ENCODE measurements at places on chromosomes 7 and 10.

GRCh38 chr7:114910787-114911186 is 11.1 kb upstream of the MDFIC start:
- DNase-seq = no peak

DNA sequence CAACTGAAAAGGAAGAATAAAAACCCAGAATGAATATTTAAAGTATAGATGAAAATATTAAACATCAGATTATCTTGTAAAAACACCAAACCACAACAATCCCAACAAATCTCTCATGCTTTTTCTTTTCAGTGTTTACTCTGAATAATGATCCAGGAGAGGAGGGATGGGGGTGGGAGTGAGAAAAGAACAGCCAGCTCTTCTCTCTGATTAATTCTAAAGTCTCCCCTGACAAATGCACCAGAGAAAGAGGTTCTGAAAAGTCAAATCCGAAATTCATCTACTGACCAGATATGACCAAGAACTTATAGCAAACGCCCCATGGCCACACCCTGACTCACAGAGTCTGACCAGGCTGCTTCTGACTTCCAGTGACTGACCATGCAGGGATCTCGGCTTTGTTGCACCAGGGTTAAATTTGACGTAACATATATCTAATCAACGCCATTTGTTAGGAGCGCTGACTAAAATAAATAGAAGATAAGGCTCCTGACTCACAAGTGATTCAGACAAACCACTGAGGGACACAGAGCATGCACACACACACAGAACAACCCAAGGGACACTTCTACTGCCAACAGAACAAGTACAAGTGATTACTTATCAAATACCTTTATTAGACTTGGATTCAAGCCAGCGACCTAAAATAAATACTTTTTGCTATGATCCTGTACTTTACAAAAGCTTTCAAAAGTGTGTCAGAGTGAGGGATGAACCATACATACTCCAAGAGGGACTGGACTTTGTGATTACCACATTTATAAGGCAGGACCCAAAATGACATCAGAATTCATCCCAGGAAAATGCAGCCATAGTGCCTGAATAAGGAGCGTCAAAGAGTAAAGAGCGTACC is 9.3 kb upstream of the SPOCK2 start:
- DNase-seq = peak; percentile 73

DNA sequence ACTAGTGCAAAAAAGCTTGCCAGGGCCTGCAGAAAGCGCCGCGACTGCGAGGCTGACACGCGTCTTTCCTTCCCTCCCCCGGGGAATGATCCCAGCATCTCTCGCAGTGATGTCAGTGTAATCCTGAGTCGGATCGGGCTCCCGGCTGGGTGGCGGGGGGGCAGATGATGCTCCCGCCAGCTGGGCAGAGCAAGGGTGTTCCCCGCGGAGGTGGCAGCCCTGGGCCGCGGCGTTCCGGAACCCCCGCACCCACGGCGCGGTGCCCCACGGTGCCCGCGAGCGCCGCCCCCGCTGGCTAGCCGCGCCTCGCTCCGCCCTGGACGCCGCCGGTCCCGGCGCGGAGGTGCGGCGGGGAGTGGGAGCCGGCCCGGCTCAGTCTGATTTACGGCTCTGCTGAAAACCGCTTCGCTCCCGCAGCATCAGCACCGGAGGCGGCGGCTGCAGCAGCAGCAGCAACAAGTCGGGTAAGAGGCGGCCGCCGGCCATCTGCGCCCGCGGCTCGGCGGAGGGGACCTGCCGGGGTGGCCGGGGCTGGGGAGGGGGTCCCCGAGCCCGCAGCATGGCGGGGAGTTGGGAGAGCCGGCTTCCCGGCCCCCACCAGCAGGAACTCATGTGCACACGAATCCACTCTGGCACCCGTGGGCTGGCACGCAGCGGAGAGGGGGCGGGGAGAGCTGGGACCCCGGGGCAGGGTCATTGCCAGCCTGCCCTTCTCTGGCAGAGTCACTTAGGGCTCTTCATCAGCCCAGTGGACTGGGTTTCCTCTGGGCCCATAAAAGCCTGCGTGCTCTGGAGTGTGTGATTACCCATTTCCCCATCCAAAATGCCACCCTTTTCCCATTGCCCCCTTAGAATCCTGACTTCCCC is at the start of gene ZNF365:
ZNF365 (plus strand) TSS at position 375 of the 867 bp plus-strand sequence. CDS start 1,825 bp downstream, outside the sequence.
- peak; percentile 23 for DNase-seq

DNA sequence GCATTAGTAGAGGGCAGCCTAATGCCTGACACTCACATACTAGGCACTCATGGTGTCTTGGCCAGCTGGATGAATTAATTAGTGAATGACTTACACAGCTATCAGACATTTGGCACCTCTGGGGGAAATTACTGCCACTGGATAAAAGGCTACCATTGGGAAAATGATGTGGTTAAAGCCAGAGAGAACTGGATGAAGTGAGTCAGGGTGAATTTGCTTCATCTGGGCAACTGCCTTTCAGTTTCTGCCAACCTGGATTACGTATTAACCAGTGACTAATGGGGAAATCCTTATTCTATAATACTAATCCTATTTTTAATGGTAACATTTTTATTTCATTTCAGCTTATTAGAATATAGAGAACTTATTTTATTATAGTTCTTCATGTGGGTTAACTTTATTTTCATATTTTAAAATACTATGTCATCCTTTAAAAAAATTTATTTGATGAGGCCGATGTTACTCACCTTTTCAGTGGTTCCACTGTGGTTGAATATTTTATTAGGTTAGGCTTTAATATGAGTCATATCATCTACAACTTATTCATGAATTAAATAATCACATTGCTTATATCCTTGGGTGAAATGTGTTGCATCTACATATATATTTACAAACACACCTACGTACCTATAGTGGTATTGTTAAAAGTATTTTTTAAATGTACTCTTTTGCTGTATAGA is 85.6 kb upstream of the CAPZA2 start:
- DNase-seq = peak; percentile 75

GRCh38 chr7:138491612-138492386 is 31.7 kb downstream of the TRIM24 start:
- DNase-seq = no peak

GRCh38 chr10:100878291-100878910 is 34.4 kb upstream of the SLF2 start:
- peak; percentile 92 for DNase-seq

- DNase-seq = no peak
These were observed 38.1 kb upstream of the SEPTIN7 start for GRCh38 chr7:35762781-35763180.

- no peak for DNase-seq
These were observed 53.1 kb downstream of the APBB1IP start for GRCh38 chr10:26491276-26491675.
